ENCODE measurements at places on chromosomes 1 and 21. TPM values are rescaled to one million over a fixed set of nuclear protein-coding genes. Genes with fewer than 3 reads are reported as not detected.

Gene S100A2
- polyA plus RNA-seq, result 9.5 TPM

- DNase-seq, result no peak
Measured at GRCh38 chr1:167221126-167221737, 546 bp downstream of the POU2F1 start.

- DNase-seq, result no peak
Measured at GRCh38 chr1:47776667-47777131, 220.5 kb downstream of the TRABD2B start.

Gene C1orf87
- polyA plus RNA-seq, result not detected

GRCh38 chr1:199399996-199400724 is 627.4 kb upstream of the NR5A2 start:
- DNase-seq, result no peak

Gene PDC
- polyA plus RNA-seq, result not detected

Gene OR2M3
- not detected for polyA plus RNA-seq

Gene FRRS1
- 3.2 TPM for polyA plus RNA-seq

Gene SPATA1
- polyA plus RNA-seq, result not detected

DNA sequence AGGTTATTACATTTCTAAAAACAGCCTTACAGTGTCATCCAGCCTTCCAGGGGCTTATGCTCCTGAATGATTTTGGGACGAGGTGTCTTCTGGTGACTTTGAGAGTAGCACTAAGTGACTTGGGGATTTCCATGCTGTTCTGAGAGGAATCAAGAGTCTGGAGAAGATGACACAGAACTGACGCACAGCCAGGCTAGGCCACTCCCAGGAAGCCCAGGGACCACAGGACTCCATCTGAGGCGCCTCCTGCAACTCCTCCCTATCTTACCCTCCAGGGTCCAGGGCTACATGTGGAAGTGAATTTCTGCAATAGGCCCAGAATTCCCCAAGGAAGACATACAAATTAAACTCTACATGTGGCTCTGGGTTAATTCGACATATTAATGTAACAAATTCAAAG is 92.5 kb downstream of the SLC25A24 start:
- peak; percentile 74 for DNase-seq

- peak; percentile 85 for DNase-seq
Measured at GRCh38 chr1:41954533-41954944, 35.8 kb upstream of the HIVEP3 start.

GRCh38 chr1:150567341-150567716 is 12.1 kb downstream of the MCL1 start:
- DNase-seq, result peak; percentile 40

GRCh38 chr1:234613128-234613875 is 3.3 kb upstream of the IRF2BP2 start:
- peak; percentile 92 for DNase-seq

GRCh38 chr1:39562886-39563285 is 13.7 kb downstream of the PABPC4 start:
- no peak for DNase-seq

Gene FMN2
- 29.0 TPM for polyA plus RNA-seq

Gene GABPA
- polyA plus RNA-seq, result 7.3 TPM

GRCh38 chr1:219138747-219139146 is 34.9 kb upstream of the LYPLAL1 start:
- no peak for DNase-seq

DNA sequence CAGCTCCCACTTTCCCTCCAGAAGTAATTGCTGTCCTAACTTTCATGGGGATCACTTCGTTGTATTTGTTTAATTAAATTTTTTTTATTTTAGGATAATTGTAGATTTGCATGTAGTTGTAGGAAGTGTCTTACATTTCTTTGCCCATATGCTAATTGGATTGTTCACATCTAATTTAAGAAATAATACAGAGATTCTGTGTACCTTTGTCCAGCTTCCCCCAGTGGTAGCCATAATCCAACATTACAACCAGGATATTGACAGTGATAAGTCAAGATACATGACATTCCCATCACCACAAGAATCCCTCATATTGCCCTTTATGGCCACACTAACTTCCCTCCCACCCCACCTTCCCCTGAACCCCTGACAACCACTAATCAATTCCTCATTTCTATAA is 136.6 kb downstream of the PRDM2 start:
- no peak for DNase-seq

- no peak for DNase-seq
Measured at GRCh38 chr1:77227381-77227780, 8.2 kb upstream of the PIGK start.

GRCh38 chr1:71276466-71276865 is 195.6 kb upstream of the ZRANB2 start:
- peak; percentile 2 for DNase-seq

- DNase-seq, result peak; percentile 45
Measured at GRCh38 chr21:37365517-37366481, 774 bp upstream of the DYRK1A start.

Gene CLDN19
- polyA plus RNA-seq, result not detected

- no peak for DNase-seq
Measured at GRCh38 chr1:6144647-6145395, 35.3 kb downstream of the CHD5 start.

Gene MTMR11
- polyA plus RNA-seq, result 14.6 TPM

Gene BATF3
- 3.0 TPM for polyA plus RNA-seq

DNA sequence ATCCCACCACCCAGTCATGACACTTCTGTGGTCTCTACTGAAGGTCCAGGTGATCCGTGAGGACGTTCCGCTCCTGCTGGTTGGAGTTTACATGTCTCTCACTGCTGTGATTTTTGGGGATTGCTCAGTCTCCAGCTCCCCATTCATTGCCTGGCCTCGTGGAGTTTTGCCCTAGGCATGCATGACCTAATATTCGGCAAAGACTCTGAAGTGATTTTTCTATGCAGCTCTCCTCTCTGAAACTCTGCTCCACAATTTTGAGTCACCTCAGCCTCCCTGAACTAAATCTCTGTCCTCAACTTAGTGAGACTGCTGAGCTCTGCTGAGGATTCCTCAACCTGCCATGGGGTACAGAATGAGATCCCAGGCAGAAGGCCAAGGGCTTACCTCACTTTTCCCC is 174.4 kb upstream of the FGGY start:
- no peak for DNase-seq

Gene SIM2
- 7.5 TPM for polyA plus RNA-seq

DNA sequence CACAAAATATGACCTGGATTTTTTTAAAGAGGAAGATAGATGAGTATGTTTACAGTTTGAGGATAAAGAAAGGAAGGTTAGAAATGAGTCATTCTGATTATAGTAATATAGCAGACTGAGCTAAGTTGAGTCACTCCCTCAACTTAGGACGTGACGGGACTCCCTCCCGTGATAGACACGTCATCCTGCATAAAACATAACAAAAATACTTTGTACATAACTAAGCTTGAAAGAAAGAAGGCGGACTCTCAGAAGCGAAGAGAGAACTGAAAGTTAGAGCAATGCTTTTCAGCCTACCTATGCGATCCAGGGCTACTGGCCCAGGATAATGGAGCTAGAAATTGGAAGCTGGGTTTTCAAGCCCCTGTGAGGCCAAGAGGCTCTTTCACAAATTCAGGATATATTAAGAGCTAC is 53.0 kb upstream of the DESI2 start:
- DNase-seq, result peak; percentile 98

GRCh38 chr1:6397844-6398441 is 4.4 kb upstream of the ACOT7 start:
- DNase-seq, result no peak

DNA sequence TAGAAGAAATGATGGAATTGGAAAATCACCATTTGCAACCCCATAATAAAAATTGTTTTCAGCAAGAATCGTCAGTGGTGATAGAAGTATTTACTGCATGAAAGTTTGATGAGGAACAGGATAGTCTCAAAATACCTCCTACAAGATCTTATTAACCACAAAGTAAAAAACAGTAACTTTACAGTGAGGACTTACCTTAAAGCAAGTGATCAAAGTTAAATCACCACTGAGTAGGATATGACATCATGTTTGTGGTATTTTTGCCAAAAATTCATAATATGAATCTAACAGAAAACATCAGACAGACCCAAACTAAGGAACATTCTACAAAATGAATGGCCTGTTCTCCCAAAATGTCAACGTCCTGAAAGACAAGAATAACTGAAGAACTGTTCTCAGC is 19.9 kb downstream of the ALDH9A1 start:
- no peak for DNase-seq

Gene SLC9C2
- not detected for polyA plus RNA-seq

- DNase-seq, result no peak
Measured at GRCh38 chr1:67874501-67875111, 41.3 kb upstream of the GNG12 start.

DNA sequence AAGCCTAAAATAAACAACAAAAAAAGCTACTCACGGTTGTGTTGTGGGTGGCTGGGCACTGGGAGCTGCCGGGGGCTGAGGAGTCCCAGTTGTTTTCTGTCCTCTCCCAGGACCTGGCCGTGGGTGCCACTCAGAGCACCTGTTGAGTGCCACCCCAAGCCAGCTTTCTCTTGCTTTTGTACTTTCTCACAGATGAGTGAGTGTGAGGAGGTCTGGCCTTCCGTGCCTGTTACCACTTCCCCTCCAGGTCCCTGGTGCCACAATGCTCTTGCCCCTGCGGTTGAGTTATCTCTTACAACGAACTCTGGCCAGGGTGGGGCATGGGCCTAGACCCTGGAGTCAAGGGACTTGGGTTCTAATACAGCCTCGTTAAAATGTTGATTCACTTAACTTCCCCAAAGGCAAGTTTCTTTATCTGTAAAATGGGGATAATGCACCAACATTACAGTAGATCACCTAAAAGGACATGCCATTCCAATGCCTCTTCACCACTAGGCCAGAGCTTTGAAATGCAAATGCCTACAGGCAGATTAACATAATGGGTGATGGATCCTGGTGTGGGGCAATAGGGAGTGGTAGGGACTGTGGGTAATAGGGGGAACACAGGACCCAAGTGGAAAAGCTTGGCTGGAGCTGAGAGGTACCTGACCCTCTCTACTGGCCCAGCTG is at the start of gene CNR2:
CNR2 (minus strand) TSS at position 151 of the 669 bp plus-strand sequence. CDS start 37,745 bp downstream, outside the sequence.
- DNase-seq, result no peak

GRCh38 chr1:183487674-183488442 is 15.6 kb downstream of the SMG7 start:
- no peak for DNase-seq

DNA sequence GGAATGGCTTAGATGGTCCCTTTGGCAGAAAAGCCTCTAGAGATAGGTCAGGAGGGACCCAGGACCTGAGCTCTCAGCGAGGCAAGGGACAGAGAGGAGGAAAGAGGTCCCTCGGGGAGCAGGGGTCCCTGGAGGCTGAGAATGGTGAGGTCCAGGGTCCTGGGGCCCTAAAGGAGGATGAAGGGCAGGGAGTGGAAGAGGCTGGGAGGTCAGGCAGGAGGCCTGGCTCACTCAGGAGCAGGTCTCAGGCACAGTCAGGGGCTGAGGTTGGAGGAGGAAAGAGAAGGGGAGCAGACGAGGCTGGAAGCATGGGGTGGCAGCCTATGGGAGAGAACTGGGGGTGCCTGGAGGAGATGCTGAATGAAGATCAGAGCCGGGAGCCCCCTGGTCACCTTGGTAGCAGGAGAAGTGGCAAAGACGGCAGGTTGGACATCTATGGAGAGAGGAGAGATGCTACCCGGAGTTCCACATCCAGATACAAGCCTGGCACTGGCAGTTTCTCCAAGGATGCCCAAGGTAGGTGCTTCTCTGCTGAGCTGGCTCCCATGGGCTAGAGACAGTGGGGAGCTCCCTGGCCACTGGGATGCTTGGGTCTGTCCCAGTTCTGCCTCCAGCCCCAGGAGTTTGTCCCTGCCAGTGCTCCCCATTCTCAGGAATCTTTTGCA is 22.6 kb downstream of the IGFN1 start:
- DNase-seq, result no peak

Gene LCE1F
- polyA plus RNA-seq, result not detected

Gene ZNF697
- polyA plus RNA-seq, result 6.2 TPM

Gene PTGS2
- polyA plus RNA-seq, result 3.4 TPM

Gene DAB1
- polyA plus RNA-seq, result 0.41 TPM

DNA sequence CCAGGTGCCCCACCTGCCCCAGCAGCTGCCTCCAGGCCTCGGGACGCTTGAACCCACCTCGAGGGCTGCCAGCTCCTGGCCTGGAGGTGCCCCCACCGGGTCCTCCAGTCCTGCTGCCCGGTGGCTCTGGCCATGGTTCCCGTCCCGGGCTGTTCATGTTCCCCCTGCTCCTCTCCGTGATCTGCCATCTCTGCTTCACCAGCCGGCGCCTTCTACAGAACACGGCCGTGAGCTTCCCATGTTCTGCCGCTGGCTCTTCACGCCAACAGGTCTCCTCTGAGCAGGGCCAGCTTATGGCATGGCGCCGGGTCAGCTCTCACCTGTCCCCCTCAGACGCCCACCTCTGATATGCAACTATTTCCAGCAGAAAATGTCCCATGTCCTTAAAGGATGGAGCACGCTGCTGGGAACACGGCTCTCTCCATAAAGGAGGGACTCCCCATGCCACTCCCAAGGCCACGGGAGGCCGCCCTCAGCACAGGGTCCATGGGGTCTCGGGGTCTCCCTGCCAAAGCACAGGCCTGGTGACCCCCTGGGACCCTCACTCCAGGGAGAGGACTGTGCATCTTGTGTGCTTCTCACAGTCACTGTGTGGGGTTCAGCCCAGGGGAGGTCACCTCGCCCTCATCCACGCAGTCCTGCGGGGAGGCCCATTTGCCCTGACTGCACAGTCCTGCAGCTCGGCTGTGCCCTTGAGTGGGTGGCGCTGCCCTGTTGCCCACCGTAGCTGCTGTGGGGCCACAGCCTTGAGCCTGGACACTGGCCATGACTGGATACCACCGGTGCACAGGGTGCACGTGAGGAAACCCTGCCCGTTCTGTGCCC is 36.7 kb downstream of the COL18A1 start:
- DNase-seq, result no peak

DNA sequence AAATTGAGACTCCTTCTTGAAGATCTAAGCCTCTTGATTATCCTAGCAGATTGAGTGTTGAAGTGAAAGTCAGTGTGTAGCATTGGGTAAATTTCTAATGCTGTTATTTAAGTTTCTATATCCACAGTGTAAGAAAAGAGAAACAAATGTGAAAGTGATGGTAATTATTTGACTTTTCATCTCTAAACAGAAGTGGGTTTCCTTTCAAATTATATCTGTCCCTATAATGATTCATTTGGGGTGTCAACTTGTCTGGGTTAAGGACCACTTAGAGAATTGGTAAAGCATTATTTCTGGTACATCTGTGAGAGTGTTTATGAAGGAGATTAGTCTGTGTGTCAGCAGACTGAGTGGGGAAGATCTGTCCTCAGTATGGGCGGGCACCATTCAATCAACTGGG is 133.0 kb upstream of the HMCN1 start:
- DNase-seq, result no peak

DNA sequence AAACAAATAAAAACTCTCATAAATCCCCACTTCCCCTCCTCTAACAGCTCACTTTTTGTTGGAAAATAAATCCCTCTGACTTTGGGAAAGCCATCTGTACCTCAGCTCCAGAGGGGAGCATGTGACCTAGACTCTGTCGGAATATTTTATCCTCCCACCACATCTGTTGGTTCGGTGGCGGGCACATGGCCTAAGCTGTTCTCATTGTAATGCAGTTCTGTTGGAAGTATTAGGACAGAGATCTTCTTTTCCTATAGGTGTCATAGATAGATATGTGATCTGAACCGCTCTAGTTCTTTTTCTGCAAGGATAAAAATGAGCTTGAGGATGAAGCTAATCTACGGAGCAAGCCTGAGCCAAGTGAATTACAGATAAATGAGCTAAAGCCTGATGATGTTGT is 50.5 kb upstream of the EPS8L3 start:
- no peak for DNase-seq

All from IMR-90 (cell line).